Activated CD4-positive, alpha-beta T cell treated with anti-CD3 and anti-CD28 coated beads, Interleukin-2, amount 50 U/mL, for 24 hours (primary cell): ENCODE measurements at places on chromosomes 7 and 10.

GRCh38 chr7:2897023-2897422, 52.9 kb upstream of the GNA12 start:
- no peak for DNase-seq

DNA sequence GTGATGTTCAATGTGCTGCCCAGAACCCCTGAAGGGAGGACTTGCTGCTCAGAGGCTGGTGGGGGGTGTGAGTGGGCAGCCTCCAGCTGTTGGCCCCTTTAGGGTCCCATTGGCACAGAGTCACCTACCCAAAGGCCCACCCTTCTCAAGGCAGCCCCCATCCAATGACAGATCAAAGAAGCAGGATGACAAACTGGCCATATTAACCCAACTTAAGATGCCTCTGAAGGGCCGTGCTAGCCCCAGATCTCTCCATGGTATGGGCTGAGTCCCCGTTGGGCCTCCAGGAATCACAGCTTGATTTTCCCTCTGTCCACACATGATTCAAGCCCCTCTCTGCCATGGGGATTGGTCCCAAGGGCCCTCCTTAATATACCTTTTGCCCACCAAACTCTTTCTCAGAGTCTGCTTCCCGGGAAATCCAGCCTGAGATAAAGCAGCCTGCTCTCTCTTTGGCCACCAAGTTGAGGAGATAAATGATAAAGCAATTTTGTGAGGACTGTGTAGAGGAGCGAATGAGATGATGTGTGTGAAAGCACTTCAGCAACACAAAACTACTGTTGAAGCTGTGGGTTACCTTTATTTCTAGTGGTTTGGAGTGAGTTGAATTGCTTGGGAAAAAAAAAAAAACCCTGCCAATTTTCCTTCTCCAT, 38.2 kb upstream of the C10orf71 start:
- DNase-seq = no peak

- no peak for DNase-seq
These were observed 20.9 kb downstream of the INSYN2A start for GRCh38 chr10:127175357-127176110.

- no peak for DNase-seq
These were observed 58.0 kb downstream of the AHCYL2 start for GRCh38 chr7:129282865-129283264.

DNA sequence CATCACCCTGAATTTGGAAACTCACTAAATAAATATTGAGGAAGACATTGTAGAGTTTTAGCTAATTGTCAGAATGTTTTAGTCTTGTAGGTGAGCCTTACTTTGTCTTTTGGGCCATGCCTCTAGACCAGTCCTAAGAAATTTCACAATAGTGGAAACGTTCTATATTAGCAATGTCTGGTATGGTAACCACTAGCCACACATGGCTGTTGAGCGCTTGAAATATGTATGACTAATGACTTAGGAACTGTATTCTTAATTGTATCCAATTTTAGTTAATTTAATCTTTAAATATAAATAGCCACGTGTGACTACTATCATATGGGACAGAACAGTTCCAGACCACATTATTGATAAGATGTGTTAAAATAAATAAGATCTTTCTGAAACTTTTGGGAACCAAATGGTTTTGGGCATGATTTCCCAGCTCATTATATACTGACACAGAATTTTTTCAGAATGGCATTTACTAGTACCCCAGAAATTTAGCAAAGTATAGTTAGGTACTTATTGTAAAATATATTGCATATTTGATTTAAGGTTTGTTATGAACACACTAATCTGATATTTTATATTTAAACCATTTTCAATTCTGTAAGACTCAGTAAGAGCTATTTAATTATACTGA, 95.0 kb downstream of the VPS50 start:
- DNase-seq = no peak

DNA sequence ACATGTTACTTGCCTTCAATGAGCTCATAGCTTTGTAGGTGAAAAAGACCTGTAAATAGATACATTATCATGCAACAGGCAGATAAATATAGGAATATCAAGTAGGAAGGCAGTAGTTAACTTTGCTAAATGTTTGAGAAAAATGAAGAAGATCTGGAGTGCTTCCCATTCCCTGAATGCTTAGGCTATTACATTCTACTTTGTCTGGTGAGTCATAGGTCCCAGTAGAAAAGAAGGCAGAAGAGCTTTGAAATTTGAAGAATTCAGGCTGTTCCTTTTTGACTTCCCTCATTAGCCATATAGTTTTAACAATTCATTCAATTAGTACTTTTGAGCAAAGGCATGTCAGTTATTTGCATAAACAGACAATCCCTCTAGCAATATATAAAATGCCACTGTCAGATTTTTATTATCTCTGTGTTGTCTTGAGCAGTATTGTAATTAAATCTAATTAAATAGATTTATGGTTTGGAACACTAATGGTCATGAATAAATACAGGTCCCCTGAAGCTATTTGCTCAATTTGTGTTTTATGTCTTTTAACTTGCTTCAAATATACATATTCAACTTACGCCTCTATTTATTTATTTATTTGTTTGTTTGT, 875.0 kb downstream of the REEP3 start:
- DNase-seq = no peak

GRCh38 chr7:18835001-18835690, 282.3 kb downstream of the TWIST1 start:
- no peak for DNase-seq

- no peak for DNase-seq
These were observed 623.9 kb upstream of the FOXK1 start for GRCh38 chr7:4058158-4058557.

DNA sequence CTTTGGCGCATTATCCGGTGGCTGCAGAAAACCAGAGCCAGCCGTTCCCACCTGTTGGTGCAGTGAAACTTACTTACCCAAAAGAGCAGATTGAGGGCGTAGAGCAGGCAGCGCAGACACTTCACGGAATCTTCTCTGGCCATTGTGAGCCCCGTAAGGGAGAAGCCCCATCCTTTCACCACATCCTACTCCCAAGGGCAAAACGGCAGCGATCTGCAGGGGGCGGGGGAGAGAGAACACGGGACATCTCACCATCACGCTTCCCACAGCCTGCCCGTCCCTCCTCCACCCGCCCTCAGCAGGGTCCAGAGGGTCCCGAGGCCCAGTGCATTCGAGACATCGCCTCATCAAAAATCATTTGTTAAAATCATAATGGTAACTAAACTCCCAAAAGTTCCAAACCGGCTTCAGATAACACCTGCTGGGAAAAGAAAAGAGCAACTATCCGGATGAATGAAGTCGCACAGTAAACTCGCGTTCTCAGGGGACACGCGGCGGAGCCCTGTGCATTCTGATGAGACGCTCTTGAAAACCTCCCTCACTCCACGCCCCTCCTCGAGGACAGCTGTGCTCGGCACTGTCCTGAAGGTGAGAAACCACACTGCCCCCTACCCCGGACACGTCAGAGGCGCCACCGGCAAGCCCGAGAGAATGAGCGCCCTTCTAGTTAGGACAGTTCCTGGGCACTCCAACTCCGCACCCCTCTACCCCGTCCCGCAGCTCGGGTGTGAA, 1.2 kb downstream of the TSPAN12 start:
- no peak for DNase-seq

DNA sequence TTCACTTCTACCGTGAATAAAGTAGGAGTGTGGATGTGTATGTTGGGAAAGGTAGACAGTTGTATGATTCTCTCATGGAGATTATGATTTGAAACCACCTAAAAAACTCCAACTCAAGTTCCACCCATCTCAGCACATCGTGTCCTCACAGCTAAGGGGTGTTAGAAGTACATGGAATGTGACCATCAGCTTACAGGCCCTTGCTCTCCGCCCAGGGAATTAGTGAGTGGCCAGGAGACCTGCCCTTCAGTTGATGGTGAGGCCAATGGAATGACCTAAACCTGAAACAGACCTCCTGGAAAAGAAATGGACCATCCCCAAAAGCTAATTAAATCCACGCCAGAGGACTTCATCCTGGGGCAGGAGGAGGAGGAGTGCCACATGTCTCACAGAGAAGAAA, 2.1 kb upstream of the WNT2 start:
- no peak for DNase-seq

DNA sequence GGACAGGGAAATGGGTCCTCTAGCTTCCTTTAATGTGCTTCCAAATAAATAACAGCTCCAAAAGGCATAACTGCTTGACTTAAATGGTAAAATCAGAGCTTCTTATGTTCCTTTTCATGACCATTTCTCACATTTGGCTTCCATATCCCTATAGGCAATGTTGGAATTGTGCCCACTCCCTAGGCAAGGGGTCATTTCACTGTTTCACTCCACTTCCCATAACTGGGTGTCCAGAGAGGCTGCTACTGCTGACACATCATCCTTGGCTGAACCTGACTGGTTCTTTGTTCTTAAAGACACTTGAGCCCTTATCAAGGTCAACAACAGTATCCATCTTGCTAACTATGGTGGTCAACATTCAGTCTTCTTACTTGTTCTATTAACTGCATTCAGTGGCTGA, 37.1 kb downstream of the PRTFDC1 start:
- no peak for DNase-seq

DNA sequence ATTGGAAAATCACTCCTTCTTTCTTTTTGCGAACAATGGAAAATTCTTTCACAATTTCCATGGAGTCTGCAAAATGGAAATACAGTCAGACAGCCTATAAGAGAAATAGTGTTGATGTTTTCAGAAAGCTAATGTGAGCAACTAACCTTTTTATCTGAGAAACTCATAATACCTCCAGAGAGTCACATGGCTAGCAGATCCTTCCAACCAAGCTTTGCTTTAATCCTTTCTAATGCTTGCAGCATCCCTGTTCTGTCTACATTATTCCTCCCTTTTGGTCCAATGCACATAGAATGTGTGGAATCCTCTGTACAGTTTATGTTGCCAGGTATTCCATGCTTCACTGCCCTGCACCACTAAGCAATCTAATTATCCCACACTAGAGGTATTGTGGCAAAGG, 717.5 kb upstream of the LRRN3 start:
- DNase-seq = no peak

GRCh38 chr7:91812388-91812787, 68.1 kb downstream of the MTERF1 start:
- no peak for DNase-seq

- no peak for DNase-seq
These were observed 78.4 kb upstream of the UNC5B start for GRCh38 chr10:71133710-71134686.

DNA sequence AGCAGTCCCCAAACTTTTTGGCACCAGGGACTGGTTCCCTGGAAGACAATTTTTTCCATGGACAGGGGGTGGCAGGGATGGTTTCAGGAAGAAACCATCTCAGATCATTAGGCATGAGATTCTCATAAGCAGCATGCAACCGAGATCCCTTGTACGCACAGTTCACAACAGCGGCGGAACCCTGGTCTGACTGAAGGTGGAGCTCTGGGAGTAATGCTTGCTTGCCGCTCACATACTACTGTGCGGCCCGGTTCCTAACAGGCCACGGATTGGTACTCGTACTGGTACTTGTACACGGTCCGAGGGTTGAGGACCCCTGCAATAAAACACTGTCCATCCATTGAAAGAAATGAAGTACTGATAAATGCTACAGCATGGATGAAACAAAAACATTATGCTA, 32.8 kb downstream of the MKRN1 start:
- DNase-seq = no peak

GRCh38 chr10:121509796-121510195, 88.4 kb downstream of the FGFR2 start:
- no peak for DNase-seq

GRCh38 chr7:7454000-7454399, 81.7 kb downstream of the COL28A1 start:
- DNase-seq = no peak

- DNase-seq = no peak
These were observed 177.7 kb upstream of the PRSS1 start for GRCh38 chr7:142571581-142571980.

- DNase-seq = no peak
These were observed 56.6 kb downstream of the INPP5A start for GRCh38 chr10:132593900-132594876.
